ENCODE measurements at places on chromosomes 7 and 10. TPM values are rescaled to one million over a fixed set of nuclear protein-coding genes. Genes with fewer than 3 reads are reported as not detected.

DNA sequence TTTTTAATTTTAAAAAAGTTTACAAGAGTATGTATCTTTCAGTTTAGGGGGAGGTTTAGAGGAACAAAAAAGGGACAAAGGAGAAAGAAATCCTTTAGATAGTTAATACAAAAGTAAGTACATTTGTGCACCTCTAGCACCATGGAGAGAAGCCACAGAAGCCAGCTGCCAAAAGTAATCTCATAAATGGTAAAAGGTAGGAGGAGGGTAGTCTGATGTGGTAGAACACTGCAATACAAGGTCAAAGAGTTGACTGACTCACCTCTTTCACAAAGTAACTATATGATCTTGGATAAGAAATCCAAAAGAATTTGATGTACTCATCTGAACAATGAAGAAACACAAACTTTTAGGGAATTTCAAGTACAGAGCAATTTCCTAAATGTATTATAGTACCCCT is 68.1 kb downstream of the CNOT4 start:
- DNase-seq: no peak

- DNase-seq: peak; percentile 33
Observed at GRCh38 chr7:73606801-73607691, 17.3 kb downstream of the MLXIPL start.

DNA sequence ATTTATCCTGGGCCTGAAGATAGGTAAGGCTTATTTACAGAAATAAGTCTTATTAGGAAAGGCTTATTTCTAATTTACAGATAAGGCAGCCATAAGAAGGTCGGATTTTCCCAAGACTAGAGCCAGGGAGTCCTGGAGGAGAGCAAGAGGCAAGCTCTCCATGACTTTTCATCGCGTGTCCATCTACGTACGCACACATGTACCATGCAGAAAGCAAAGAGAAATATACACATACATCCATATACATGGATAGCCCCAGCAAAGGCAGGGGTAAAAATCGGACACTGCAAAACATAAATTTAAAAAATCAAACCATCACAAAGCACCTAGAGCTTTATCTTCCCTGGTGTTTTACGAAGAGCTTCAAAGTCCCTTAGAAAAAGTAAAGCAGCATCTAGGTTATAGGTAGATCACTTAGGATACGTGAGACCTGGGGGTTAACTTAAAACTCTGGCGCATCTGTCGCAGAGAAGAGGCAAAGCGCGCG is 25.8 kb upstream of the ZRANB1 start:
- no peak for DNase-seq

DNA sequence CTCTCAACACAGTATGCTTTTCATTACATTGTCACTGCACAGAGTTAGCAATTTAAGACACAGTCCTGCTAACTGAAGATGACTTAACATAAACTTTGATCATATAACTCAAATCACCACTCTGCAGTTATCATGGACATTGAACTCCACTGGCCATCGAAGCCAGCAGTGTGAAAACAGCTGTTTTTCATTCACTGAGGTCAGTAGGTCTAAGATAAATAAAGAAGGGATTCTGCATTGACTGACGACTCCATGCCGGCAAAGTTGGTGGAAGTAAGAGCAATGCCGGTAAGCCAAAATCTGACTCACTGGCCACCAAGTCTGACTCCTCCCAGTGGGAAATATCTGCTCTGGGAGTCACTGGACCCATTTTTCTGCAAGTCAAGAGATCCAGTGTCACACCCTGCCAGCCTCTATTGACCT is 449.9 kb upstream of the ANKRD30A start:
- no peak for DNase-seq

GRCh38 chr10:24950439-24950838 is 2.0 kb downstream of the PRTFDC1 start:
- DNase-seq: no peak

DNA sequence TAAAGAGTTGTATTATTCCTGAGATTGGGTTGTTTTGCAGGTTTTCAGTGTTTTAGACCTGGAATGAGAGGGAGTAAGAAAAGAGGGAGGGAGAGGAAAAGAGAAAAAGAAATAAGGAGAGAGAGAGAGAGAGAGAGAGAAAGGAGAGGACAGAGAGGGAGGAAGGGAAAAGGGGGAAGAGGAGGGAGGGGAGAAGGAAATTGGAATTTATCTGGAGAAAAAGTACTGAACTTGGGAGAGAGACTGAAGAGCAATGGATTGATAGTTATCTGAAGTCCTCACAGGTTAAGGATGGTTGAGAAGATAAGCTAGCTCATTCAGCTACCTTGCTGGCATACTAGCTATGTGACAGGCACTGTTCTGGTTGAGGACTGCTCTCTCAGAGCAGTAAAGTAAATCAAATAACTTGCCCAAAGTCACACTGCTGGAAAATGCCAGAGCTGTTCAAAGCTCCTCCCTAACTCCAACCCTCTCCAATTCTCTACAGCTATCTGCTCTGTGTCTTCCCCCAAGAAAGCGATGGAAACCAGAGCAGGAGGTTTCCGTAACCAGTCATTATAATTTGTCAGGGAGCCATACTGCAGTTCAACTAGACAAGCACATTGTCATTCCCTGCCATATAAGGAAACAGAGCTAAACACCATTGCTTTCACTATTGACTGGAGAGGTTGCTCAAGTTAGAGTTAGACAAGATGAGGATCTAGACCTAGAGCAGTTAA is 10.7 kb downstream of the CALD1 start:
- no peak for DNase-seq

DNA sequence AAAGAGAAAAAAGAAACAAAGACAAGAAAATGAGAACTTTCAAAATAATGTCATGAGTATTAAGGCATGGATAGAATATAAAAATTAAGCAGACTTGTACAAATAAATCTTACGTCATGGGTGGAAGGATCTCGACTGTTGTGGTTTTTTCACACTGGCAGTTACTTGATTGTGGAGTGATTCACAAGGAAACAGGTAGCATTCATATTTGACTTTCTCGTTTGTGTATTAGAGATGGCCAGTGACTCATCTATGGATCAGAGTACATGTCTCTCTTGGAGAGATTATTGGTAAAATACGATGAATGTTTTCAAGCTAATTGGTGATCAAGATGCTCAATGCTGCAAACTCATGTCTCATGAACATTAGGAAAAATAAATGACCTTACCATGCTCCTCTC is 564.3 kb downstream of the GATA3 start:
- DNase-seq: no peak

GRCh38 chr10:92207061-92207460 is 83.8 kb downstream of the CPEB3 start:
- DNase-seq: no peak

DNA sequence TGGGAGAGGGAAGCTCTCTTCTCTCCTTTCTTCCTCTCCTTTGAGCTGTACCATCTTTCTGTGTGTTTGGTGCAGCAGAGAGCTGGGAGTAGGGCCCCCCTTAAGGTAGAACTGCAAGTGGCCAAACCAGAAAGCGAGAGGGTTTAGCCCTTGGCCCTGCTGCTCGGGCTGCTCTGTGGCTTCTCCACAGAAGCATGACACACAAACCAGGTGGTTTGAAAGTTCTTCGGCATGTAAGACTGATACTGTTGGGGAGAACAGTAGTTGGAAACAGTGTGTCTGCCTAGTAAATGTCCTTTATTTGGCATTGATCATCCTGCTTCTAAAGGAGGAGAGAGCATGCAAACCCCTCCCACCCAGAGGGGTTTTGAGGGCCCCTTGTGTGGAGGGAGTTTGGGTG is 277.8 kb downstream of the CELF2 start:
- DNase-seq: no peak

DNA sequence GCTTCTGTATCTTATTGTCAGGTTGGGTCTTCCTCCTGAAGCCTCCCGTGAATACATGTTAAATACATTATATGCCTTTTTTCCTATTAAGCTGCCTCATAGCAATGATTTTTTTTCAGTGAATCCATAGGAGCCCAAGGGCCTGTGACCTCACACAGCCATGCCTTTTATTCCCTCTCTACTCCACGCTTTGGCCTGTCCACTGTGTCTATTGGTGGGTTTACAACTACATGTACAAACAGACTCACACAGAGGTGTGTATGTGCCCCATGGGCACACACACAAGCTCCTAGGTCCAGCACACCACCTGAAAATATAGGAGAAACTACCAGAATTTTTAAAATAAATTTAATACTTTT is 560.4 kb downstream of the IPMK start:
- no peak for DNase-seq

DNA sequence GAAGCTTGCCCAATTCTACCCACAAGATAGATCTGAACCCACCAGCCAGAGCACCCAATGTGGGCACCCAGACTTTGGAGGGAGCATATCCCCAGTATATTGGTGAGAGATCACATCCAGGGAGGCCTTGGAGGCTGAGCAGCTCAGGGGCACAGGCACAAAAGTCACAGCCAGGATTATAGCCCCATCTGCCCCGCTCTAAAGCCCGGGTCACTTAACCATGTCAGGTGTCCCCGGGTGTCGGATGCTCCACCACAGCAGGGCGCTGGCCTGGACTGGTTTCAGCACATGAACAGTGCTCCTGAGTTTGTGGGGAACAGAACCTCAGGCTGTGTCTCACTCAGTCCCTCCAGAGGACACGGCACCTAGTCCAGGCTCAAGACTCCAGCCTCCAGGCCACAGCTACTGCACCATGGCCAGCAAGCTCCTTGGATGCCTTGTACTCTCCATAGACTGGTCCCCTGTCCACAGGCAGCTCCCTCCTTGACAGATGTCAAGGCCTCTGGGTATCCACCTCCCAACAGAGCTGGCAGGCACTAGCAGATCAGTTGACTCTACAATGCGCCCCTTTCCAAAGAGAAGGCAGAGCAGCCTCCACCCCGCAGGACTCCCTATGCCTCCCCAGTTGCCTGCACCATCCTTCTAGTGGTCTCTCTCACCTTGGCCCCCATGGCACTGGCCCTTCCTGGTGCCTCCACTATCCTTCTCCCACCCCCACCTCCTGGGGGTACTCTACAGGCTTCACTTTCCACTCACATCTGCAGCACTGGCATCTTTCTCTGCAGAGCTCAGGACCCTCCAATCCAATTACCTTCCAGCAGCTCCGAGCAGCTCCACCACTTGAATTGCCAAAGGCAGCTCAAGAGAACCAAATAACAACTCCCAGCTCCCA is 306.0 kb downstream of the GRID1 start:
- DNase-seq: no peak

DNA sequence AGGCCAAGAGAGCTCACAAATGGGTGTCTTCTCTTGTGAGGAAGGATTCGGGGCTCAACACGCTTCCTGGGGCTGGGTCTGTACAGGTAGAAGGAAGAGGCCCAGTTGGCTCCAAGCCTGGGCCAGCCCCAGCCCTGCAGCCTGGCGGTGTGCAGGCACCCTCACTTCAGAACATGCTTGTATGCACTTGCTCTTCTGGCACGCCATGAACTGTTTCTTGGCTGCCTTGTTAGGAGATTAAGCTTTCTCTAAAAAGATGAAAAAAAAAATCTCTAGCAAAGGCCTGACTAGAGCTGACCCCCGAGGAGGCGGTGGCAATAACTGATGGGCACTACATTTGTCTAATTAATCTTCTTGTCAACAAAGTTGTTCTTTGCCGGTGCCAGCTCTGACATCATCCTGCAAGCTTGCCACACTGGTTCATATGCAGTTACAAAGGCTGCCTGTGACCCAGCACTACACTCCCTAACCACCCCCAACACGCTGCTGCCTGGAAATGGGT is 94.7 kb downstream of the WDR11 start:
- DNase-seq: no peak

GRCh38 chr10:35554461-35555056 is 50.6 kb upstream of the GJD4 start:
- no peak for DNase-seq

- no peak for DNase-seq
Observed at GRCh38 chr10:80075781-80076180, 2.7 kb upstream of the TMEM254 start.

DNA sequence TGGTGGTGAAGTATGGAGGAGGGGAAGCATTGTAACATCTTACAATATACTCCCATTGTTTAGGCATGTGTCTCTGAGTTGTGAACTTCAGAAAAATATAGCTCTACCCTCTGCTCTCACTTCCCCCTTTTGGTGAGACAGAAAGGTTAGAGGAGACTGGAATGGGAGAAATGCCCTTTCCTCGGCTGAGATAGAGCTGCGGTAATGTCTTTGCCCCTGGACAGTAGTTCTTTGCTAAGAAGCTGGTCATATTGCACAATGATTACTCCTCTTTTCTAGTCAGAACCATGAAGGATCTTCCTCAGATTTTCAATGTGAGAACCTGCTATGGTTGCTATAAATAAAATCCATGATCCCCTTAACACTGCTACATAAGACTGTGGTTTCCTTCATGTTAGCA is 171.0 kb downstream of the SEM1 start:
- no peak for DNase-seq

DNA sequence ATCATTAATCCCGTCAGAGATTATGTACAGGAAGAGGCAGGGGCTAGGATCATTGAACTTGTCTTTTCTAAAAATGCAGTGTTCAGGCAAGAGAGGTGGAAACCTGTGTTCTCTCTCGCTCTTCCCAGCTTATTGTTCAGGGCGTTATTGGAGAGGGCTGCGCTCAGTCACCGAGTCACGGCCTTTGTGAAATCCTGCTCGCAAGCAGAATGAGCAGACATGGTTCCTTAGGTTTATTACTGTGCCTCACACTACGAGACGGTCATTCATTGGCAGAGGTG is 631 bp upstream of the PRKRIP1 start:
- DNase-seq: no peak

GRCh38 chr7:128202287-128202957 is 38.7 kb upstream of the LEP start:
- DNase-seq: no peak

DNA sequence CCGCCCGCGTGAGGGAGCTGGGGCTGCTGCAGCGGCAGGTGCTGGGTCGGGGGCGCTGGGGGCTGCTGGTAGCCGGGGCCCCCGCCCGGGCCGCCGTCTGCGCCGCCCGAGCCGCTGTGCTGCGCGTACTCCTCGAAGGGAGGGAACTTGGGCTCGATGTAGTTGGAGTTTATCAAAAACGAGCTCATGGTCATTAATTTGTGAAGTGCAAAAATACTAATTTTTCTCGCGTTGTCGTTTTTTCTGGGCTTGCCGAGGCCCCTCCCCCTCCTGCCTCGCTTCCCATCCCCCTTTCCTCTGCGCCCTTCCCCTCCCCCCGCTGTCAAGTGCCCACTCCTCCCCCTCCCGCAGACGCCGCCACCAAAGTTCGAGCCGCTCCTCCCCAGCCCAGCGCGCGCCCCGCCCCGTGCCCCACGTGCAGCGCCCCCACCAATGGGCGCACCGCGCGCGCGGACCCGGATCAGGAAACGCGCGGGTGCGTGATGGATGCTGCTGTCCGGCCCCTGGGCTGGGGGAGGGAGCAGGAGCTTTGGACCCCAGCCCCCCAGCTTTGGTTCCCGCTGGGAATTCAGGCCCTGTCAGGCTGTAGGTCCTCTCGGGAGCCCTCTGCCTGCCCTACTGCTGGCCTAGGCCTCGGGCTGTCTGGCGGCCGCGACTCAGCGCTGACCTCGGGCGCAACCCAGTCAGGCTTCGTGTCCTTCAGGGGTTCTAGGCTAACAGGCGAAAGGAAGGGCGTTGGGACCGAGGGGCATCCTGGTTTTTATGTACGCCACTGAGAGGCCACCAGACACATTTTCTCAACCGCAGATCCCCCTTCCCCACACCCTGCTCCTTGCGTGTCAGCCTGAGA is at the start of gene HOXA4:
Gene HOXA4, minus strand, starts transcription at position 218 of the 850 bp plus-strand sequence. Its CDS starts 24 bp downstream, at position 194.
- DNase-seq: peak; percentile 76

GRCh38 chr10:44178281-44178680 is 206.6 kb downstream of the CXCL12 start:
- no peak for DNase-seq

C10orf53 gene
- not detected for total RNA-seq

TMEM213 gene
- not detected for total RNA-seq

NEUROG3 gene
- total RNA-seq: not detected

SYT15 gene
- total RNA-seq: 1.9 TPM

POLD2 gene
- total RNA-seq: 78.0 TPM

SPDYE6 gene
- not detected for total RNA-seq

ZNF853 gene
- 15.0 TPM for total RNA-seq

PIK3AP1 gene
- total RNA-seq: 5.4 TPM
